Hippocampal formation (tissue), 2 donors: ENCODE measurements at places on chromosomes 4 and X.

- no peak for DNase-seq
Observed at GRCh38 chr4:2608291-2608690, 71.8 kb downstream of the FAM193A start.

- DNase-seq, result no peak
Observed at GRCh38 chr4:67499799-67500198, 45.5 kb downstream of the CENPC start.

- DNase-seq, result no peak
Observed at GRCh38 chr4:184953971-184954370, 64.3 kb upstream of the HELT start.

DNA sequence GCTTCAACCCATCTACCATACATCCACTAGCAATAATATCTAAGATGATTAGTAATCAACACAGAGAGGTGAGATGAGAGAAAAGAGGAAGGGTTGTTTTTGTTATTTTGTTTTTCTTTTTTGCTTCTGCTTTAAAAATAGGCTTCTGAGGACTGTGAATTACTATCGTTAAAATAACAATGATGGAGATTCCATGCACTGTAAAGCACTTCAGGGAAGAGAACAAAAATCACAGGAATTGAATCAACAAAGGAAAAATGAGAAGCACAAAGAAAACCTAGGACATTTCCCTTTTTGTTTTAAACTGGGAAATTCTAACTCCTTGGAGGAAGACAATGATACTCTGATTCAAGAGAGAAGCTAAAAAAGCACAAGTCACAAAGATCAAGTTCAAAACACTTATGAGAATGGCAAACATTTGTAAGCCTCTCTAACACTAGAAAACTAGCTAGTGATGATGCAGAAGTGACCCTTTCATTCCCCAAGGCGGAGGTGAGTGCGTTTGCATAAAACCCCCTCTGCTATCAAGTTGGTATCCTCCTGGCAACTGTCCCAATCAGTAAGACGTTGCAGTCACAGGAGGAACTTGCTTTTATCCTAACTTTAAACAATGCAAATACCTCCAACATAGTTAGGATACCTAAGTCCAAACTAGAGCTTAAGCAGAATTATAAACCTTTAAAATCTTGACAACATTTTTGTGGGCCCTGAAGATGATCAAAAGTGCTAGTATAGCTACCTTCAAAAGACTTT, 308.5 kb downstream of the CAMK2D start:
- no peak for DNase-seq

DNA sequence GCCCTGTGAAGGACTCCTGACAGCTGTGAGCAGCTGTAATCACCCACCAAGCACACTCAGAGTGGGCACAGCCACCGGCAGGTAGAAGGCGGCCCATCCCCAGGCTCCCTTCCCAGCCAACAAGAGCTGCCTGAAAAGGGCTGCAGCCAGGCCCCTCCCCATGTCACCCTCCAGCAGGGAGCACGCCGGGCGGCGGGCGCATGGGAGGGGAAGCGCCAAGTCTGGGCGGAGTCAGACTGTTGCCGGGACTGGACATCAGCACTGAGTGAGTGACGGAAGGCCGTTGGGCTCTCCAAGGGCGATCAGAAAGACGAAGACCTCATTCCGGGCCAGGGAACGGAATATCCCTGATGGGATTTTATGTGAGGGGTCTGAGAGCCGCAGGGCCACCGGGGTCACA, 82.1 kb downstream of the PPP2R2C start:
- DNase-seq, result no peak

DNA sequence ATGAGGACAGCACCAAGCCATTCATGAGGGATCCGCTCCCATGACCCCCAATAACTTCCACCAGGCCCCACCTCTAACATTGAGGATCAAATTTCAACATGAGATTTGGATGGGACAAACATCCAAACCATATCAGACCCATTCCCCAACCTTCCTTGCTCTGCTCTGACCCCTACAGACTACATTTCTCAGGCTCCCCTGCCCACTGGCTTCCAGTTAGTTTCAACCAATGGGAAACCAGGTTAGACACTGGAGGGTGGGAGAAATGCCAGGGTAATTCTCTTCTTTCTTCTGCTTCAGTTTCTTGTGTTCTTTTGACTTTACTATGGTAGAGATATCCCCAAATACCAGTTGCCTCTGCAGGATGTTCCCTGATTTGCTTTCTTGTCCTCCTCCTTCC, 125.7 kb downstream of the CLCN4 start:
- DNase-seq, result no peak

DNA sequence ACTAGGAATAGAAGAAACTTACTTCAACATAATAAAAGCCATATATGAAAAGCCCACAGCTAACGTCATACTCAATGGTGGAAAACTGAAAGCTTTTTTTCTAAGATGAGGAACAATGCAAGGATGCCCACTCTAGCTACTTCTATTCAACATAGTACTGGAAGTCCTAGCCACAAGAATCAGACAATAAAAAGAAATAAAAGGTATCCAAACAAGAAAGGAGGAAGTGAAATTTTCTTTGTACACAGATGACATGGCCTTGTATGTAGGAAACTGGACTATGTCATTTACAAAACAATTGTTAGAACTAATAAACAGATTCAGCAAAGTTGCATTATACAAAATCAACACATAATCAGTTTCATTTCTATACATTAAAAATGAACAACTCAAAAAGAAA, 25.5 kb upstream of the NXT2 start:
- DNase-seq, result no peak
